Stimulated activated CD4-positive, alpha-beta T cell treated with anti-CD3 and anti-CD28 coated beads, Interleukin-1b, Interleukin-23, amount 100 ng/mL, for 1 hour (primary cell): ENCODE measurements at places on chromosomes 3 and 15.
A peak's percentile ranks its signal among the peaks of the same experiment; 100 is the strongest.

GRCh38 chr15:65766422-65767263 is 25.4 kb downstream of the DENND4A start:
- DNase-seq: no peak

DNA sequence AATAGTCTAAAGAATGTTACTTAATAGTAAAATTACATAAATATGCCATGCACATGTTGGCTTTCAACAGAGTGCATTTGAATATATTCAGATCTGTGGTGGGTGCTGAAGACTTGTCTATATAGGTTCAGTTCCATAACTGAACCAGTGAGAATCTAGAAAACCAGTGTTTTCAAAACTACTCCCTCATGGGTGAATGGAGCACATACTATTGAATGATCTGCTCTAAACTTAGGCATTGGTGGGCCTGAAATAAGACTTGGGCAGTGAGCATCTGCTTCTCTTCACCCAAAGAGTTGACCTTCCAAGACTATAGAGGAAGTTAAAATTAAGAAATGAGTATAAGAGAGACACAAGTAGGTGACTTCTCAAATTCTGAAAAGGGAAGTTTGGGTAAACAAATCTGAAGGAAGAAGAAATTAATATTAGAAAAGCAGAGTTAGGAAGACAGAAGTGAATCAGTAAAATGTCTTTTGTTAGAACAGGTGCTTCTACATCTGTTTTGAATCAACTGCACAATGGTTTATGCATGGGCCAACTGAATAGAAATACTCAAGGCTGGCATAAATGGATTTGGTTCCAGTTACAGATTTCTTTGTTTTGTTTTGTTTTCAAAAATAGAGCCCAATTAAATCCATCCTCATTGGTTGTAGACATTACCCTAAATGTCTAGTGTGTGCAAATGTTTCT is 19.3 kb downstream of the ALCAM start:
- no peak for DNase-seq

DNA sequence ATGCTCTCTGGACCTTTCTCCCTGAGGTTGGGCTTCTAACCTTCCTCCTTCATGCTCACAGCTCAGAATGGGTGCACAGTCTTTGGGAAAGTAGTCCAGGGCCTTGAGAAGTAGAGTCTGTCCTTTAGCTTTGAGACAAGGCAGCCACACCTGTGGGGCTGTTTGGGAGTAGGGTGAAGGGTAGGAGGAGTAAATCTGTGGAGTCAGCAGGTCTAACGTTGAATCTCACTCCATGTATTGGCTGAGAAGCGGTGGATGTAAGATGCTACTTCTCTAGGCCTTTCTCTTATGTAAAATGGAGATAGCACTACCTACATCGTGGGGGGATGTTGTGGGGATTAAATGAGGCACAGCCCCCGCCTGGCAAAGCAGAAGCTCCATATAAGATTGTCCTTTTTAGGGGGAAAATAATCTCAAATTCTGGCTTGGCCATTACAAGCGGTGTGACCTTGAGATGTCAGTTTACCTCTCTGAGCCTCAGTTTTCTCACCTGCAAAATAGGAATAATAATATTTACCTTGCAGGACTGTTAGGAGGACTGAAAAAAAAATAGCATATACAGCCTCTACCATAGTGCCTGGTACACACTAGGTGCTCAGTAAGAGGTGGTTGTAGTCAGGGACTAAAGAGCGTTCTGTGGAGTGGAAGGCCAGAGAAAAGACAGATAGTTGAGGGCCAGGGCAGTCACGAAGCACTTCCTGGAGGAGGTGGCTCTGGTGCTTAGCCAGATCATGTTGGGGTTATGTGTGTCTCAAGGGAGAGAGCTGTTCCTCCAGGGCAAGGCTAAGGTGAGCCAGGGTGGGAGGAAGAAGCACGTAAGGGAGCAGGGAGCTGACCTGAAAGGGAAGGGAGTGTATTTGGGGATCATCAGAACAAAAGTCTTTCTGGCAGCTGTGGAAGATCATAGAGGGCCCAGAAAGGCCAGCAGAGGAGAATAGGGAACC is 82.8 kb upstream of the MRPS22 start:
- no peak for DNase-seq

- no peak for DNase-seq
Observed at GRCh38 chr3:111733154-111733553, 125.9 kb upstream of the PHLDB2 start.

DNA sequence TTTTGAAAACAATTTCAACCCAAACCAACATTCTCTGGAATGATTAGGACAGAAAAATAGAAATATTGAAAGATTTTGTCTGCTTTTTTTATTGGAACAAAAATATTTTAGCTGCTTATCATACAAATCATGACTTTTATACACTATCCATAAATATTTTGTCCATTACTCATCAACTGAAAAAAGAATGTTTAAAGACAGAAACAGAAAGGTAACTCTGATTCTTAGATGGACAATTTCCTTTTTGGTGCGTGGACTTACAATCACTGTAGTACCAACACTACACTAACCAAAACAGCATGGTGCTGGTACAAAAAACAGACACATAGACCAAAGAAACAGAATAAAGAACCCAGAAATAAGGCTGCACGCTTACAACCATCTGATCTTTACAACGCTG is 582.8 kb upstream of the CCDC54 start:
- no peak for DNase-seq

- DNase-seq: no peak
Observed at GRCh38 chr3:8875836-8876235, 87.4 kb downstream of the RAD18 start.

GRCh38 chr3:2485027-2485375 is 386.3 kb downstream of the CNTN4 start:
- no peak for DNase-seq

DNA sequence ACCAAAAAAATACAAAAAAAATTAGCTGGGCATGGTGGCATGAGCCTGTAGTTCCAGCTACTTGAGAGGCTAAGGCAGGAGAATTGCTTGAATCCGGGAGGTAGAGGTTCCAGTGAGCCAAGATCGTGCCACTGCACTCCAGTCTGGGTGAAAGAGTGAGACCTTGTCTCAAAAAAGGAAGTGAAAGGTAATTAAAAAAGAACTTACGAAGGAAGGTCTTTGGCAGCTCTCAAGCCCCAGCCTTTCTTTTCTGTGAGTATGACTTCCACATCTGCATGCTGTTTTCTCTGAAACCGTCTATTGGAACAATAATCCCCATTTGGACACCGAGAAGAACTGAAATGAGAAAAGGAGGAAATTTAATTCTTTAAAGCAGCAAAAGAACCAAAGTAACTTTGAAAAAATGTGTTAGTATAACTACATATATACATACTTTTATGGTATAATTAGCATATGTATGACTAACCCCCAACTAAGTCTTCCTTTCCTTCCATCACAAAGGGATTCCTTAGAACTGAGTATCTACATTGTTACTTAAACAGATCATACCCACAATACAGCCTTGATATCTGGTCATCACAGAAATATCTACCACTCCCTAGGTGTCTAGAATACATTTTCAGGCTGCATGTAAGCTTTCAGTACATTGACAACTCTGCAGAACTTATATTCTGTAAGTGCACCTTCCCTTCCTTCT is 50.1 kb downstream of the SETD2 start:
- no peak for DNase-seq

GRCh38 chr15:76138436-76138835 is 78.7 kb downstream of the TMEM266 start:
- no peak for DNase-seq

GRCh38 chr3:81760924-81761903 is at the start of gene GBE1:
GBE1 (minus strand) TSS chr3:81761645; CDS start chr3:81761517, 128 bp downstream.
- peak; percentile 74 for DNase-seq

DNA sequence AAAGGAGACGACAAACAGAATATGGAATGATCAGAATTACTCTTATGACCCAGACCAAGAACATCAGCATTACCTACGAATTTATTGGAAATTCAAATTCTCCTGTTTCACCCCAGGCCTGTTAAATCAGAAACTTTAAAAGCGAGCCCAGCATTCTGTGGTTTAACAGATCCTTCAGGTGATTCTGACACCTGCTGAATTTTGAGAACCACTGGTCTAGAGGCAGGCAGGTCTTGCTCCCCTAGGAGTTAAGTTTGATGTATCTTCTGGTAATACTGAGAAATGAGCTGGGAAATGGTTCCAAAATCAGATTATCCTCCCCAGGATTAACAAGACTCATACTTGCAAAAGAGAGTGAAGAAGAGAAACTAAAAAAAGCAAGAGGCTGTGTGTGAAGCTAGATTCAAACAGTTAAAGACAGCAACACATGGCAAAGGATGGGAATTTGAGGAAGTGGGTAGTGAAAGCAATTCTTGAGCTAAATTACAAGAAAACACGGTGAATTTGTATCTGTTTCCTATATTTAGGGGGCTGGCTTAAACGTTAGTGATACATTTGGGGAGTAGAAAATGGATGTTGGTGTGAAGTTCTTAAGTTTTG is 66.0 kb downstream of the FLNB start:
- no peak for DNase-seq

DNA sequence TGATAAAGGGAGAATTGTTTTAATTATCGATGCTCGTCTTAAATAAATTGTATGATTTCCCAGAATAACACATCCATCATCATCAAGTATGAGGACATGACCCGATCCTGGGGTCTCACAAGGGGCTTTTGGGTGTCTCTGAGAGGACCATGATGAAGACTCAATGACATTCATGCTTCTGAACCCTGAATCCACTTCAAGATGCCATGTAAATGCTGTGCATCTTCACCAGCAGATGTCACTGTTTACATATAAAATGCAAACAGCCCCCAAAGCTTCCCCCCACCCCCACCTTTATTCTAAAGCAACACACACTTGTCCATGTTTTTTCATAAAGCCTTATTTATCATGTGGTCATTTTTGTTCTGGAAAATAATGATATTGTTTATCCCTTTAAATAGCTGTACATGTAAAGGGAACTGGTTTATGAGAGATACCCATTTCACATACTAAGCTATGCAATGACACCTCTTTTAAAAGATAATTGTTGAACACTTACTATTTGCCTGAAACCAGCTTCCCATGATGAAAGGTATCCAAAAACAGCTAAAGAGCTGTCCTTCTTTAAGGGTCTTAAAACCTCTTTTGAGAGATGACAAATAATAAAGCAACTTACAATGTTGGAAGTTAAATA is 69.7 kb upstream of the UBE3A start:
- DNase-seq: no peak

DNA sequence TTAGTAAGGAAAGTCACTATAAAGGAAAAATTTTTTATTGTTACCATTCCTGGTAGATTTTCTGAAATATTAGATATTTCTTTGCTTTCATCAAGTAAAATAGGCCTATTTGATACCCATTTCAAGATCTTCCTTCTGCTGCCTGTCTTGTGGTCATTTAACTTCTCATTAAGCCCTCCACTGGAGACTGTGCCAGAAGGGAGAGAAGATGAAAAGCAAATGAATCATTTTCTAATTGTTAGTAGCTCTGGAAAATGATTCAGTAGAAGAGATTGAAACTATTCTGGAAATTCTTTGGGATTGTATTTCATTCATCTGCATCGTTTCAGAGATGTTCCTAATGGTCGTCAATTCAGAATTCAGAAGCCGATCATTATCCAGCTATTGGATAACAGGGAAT is 3.2 kb downstream of the KCTD6 start:
- DNase-seq: no peak

- DNase-seq: no peak
Observed at GRCh38 chr3:81674690-81675089, 86.8 kb downstream of the GBE1 start.

GRCh38 chr15:31156226-31156625 is 54.7 kb upstream of the TRPM1 start:
- DNase-seq: no peak

- no peak for DNase-seq
Observed at GRCh38 chr15:79515300-79516027, 83.3 kb downstream of the MINAR1 start.

- DNase-seq: no peak
Observed at GRCh38 chr3:95442766-95443165, 1371.6 kb upstream of the EPHA6 start.

DNA sequence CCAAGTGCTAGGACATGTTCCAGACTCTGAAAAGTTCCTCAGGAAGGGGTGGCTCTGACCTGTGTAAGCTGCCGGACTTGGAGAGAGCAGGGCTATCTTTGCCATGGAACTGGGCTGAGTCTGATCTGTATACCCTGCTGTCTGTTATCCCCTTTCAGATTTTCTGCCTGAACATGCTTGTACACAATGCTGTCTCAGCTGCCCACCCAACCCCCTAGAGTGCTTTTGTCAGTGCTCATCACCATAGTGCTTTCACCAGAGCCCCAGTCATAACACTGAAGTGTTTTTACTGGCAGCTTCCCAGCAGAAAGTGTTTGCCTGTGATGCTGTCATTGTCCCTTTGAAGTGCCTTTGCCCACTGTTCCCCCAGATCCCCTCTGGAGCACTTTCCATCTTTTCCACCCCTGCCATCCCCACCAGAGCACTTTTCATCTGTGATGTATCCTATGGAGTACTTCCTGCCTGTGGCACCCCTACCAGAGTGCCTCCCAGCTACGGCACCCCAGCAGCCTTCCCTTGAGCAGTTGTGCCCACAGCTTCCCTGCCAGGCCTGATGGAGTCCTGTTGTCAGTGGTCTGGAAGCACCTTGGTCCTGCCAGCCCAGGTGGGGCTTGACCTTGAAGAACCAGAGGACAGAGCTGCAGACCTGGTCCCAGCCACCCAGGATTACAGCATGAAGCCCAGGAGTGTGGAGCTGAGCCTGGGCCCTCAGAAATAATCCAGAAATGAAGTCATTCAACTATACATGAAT is 397.7 kb downstream of the DIPK2A start:
- no peak for DNase-seq

DNA sequence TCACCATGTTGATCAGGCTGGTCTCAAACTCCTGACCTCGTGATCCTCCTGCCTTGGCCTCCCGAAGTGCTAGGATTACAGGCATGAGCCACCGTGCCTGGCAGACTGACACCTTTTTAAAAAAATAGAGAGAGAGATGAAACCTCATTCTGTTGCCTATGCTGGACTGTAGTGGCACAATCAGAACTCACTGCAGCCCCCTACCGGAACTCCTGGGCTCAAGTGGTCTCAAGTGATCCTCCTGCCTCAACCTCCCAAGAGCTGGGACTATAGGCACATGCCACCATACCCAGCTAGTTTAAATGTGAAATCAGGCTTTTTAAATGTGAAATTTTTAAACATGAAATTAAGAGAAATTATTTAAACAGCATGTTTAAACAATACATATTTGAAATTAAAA is 265.2 kb upstream of the UBE2E1 start:
- DNase-seq: no peak

GRCh38 chr3:186506857-186507256 is 37.3 kb downstream of the CRYGS start:
- no peak for DNase-seq

- DNase-seq: no peak
Observed at GRCh38 chr15:71449363-71449762, 334.1 kb downstream of the THSD4 start.

DNA sequence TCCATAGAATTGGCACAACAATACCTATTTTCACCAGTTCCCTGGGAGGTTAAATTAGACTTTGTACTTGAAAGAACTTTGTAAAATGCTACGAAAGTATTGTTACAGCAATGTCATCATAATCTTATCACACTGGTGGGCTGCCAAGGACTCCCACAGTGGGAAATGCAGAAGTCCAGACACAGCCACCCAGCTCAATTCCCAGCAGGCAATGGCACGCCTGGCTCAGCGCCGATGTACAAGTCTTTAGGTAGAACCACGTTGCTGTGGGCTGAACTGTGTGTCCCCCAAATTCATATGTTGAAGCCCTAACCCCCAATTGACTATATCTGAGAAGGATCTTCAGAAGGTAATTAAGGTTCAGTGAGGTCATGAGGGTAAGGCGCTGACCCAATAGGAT is 12.3 kb downstream of the MYO5C start:
- DNase-seq: no peak
